Choroid plexus epithelial cell (primary cell): ENCODE measurements at places on chromosomes 6 and 20.

GRCh38 chr6:126461045-126461444 lies 121.1 kb downstream of the CENPW start:
- DNase-seq: no peak

DNA sequence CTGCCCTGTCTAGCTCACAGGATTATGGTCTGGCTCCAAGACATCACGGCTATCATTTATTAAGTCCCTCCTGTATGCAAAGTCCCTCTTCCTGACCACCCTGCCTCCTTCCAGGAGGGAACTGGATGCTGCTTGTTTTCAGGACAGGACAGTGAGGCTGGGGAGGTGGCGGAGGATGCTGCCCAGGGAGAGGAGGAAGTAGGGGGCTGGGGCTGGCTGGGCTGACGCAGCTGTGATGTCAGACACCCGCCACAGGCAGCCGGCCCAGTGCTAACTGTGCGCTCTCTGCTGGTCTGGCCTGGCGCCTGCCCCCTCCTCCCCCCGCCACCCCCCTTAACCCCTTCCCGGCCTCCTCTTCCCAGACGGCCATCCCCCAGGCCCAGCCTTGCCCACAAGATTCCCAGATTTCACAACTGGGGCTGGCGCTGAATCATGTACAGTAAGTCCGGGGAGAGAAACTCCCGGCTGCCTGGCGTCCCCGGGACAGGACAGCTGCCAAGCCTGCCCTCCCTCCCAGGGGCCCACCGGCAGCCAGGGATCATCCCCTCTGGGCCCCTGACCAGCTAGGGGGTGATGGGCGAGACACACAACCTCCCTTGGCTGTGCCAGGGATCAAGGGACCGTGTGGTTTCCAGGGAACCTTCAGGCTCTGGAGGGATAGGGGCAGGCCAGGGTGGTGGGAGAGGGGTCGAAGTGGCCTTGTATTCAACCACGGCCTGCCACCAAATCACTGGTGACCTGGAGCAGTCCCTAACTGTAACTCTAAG lies 118.1 kb downstream of the CEBPB start:
- DNase-seq: peak; percentile 96

DNA sequence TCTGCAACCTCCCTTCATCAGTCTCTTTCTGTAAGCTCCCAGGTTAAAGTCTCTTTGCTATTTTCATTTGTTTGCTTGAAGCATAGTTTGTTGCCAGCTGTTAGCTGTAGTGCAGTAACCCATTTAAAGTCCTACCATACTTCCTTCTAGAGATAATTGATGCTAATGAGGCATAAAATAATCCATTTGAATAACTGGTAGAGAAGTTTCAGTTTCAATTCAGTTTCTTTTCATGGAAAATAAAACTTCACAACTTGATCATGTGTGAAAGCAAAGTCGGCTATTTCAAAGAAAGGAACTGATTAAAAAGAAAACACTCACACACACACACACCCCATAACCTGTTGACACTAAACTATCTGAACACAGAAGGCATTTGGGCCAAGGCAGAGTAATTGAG lies 68.5 kb upstream of the TENT5A start:
- no peak for DNase-seq

DNA sequence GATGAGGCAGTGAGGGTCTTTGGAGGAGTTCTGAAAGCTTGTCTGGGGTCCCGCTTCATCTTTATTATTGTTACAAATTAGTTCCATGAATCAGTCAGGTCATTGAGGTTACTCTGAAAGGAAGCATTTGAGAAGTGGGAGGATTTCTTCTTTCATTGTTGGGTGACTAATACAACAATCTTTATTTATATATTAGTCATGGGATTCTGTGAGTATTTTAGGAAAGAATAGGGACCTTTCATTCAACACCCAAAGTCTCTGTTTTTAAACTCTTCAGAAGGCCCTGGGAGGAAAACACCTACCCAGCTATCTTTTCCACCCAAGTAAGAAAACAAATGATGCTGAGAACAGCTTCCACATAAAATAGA lies 98.3 kb downstream of the SOD2 start:
- DNase-seq: peak; percentile 69

DNA sequence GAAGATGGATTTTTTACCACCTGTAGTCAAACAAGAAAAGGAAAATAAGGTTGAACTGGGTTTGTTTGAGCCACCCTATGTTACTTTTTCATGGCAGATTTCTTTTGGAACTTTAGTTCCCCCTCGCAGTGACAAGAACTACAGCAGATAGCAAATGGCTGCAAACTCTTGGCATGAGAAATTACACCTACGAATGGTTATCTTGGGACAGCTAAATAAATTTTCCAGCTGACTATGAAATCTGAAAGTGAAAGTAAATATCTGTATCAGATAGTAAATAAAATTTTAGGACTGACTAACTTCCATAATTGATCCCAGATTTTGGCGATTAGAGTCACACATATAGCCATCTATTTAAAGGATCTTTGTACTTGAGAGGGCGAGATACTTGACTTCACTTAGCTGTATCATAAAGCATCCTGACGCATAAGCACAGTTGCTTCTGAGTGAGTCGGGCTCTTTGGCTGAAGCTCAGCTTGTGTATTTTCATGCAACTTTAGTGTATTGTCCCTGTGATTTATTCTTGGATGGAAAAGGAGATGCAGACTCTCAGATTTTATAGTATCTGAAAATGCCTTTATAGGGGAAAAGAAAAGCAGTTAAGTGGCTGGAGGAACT lies 125.3 kb upstream of the B3GAT2 start:
- DNase-seq: peak; percentile 23

GRCh38 chr6:140601021-140601808 lies 1226.8 kb upstream of the CITED2 start:
- DNase-seq: no peak

GRCh38 chr6:79687759-79688158 lies 56.6 kb downstream of the SH3BGRL2 start:
- no peak for DNase-seq

DNA sequence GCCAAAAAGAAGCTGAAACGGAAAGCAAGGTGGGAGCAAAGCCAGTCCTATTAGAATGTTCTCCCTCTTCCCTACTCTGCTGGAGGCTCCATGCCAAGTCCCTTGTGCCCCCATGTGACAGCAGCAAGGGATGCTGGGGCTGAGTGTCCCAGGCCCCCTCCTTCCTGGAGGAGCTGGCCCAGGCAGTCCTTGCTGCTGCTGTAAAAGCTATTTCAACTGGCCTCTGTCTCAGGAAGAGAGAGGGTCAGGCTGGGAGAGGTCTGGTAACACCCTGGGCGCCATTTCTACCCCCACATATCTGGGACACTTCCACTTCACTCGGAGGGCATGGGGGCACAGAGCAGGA lies 25.0 kb downstream of the TTBK1 start:
- DNase-seq: no peak

- peak; percentile 9 for DNase-seq
Measured at GRCh38 chr6:105838171-105838570, 248.0 kb upstream of the PRDM1 start.
